ENCODE measurements at places on chromosomes 1 and 21.

GRCh38 chr1:153649863-153650235 lies 8.7 kb upstream of the SNAPIN start:
- no peak for DNase-seq

- no peak for DNase-seq
These were observed 179.9 kb upstream of the ZC3H12A start for GRCh38 chr1:37294529-37294928.

DNA sequence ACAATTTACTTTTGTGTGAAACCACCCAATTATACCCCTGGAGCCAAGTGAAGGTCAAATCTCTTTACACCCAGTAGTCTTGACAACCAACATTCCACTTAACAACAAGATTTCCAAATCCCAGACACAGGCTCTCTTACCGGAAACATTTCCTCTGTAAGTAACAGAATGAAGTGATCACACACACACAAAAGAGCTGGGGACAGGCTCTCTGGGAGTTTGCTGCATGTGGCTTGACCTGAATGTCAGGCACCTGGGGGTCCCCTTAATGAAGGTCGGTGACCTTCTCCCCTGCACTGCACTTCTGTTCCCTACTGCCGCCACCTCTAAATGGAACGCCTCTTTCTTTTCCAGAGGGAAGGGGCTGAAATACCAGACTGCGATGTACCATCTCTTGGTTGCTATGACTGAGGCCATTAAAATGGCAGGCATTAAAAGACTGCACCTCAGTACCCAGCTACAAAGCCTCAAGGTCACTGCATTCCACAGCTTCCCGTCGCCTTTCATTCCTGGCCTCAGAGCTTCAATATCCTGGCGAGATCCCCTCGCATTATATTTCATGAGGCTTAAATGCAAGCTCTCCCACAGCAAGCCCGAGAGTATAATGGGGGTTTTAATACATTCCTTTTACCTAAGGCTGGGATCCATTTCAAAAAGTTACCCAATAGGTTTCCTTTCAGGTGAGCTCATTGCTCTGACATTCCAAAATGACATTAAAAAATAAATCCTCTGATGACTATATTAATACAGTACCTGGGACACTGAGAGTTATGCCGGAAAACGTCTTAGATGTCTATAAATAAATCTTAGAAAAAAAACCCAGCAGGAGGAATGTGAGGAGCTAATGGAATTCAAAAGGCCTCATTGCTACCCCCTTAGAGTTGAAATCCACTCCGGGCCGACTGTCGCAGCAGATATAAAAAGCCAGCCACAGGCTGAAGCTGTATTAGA lies 90.9 kb upstream of the DIRAS3 start:
- no peak for DNase-seq

DNA sequence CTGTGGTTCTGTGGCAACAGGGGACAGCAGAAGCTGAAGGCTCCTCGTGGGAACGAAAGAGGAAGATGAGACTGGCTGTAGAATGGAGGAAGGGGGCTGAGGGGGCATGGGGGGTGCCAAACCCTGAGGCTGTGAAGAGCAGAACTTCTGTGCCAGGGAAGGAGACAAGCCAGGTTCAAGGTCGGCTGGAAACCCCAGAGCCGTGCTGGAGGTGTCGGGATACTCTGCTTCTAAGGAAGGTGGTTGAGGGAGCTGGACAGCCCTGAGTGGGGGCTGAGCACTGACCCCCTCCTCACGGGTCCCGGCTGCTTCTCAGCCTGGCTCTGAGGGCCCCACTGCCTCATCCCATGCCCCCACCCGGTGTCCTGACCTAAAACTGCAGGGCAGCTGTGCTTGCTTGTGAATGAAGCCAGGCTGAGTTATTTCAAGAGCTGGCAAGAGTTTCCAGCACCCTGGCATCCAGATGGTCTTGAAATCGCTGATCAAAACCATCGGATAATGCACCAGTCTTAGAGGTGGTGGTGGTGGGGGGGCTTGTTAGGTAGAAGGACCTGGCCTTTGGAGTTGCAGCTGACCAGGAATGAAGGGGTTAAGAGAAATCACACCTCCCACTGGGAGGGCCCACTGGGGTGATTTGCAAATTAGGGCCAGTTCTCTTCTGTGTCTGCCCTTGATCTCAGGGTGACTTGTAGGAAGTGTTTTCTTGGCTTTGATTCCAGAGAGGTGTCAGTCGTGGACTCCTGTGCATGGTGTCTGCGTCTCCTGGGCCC lies 218.9 kb upstream of the C1orf174 start:
- DNase-seq: no peak

GRCh38 chr1:197103300-197103699 lies 36.2 kb upstream of the F13B start:
- DNase-seq: no peak

GRCh38 chr1:108692724-108693655 lies 880 bp downstream of the PRPF38B start:
- DNase-seq: peak; percentile 53

DNA sequence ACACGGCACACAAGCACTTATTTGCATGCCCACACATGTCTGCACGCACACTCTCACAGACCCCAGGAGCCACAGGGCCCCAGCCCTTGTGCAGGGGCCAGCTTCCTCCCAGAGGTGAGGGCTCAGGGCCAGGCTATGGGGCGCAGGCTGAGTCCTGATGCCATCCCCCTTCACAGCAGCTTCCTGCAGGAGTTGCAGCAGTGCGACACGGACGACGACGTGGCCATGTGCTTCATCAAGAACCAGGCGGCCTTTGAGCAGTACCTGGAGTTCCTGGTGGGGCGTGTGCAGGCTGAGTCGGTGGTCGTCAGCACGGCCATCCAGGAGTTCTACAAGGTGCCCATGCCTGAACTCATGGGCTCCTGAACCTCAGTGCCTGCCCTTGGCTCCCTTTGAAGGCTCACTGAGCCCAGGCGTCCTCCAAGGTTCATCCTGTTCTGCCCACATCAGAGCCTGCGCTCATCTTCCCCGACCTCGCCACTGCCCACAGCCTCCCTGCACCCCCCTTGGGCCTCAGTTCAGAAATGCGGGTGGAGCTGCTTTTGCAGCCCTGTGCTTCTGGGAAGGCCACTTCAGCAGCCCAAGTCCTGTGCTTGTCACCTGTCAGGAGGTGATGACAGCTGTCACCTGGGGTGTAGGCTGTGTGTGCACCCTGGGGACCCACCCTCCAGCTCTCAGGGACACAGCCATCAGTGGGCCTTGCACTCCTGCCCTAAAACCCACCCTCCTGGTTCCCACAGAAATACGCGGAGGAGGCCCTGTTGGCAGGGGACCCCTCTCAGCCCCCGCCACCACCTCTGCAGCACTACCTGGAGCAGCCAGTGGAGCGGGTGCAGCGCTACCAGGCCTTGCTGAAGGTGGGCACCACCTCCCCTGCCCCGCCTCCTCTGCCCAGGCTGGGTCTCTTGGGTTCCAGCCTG lies 66.6 kb downstream of the TRIM11 start:
- DNase-seq: no peak

DNA sequence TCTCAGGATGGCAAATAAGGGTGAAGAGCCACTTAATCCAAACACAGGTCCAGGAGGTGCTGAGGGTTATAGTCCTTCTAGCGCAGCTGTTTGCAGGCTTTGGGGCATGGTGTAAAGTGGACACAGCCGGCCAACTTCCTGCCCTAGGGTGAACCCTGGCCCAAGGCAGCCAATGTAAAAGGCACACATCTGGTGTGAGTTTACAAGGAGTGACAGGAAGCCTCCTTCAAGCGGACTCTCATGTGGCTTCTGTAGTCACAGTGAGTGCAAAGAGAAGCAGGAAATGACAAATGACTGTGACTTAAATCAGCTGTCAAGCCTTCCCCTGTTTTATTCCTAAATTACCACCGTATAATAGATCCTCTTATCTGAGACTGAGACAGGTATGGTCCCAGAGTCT lies 213.0 kb downstream of the CRB1 start:
- no peak for DNase-seq

- no peak for DNase-seq
These were observed 27.8 kb upstream of the MPC2 start for GRCh38 chr1:167964646-167965045.

DNA sequence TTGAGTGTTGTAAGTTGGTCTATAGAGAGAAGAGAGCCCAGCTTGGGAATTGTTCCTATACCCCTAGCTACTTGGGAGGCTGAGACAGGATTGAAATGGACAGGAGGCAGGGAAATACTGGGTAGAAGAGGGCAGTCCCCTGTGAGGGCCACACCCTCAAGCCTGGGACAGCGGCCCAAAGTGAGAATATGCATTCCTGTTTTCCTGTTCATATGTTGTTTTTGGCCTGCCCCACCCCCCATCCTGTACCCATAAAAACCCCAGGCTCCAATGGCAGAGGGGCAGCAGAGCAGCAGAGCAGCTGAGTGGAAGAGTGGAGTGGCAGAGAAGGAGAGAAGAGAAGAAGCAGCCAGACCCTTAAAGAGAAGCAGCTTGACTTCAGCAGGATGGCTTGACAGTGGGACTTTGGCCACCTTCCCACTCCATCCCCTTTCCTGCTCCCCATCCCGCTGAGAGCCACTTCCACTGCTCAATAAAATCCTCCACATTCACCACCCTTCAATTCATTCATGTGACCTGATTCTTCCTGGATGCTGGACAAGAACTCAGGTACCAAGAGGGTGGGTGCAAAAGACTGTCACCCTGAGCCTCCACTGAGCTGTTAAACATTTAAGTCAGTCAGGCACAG lies 70.6 kb upstream of the PUM1 start:
- DNase-seq: no peak

GRCh38 chr1:150268705-150269403 lies at the start of gene APH1A:
TSS of gene APH1A (minus strand) at chr1:150269016. CDS start at chr1:150268810, 206 bp downstream.
- DNase-seq: peak; percentile 92

DNA sequence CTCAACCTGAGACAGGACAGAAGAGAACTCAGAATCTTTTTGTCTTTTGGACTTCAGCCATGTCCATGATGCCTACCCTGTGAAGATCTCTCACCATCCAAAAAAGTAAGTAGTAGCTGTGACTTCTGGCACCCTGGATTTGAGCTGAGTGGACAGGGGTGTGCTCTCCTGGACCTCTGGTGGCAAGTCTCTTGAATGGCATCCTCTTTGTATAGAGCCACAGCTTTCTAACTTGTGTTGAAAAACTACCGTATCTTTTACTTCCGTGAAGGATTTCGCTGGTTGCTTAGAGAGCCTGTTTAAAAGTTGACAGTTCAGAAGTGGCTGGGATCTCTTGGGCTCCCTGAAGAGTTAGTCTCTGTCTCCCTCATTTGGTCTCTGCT lies 1.8 kb downstream of the MFN2 start:
- no peak for DNase-seq

DNA sequence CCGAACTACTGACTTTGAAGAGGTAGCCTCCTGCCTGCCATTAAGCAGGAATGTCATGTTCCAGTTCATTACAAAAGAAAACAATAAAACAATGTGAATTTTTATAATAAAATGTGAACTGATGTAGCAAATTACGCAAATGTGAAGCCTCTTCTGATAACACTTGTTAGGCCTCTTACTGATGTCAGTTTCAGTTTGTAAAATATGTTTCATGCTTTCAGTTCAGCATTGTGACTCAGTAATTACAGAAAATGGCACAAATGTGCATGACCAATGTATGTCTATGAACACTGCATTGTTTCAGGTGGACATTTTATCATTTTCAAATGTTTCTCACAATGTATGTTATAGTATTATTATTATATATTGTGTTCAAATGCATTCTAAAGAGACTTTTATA lies 159.8 kb upstream of the SGIP1 start:
- DNase-seq: no peak

All from fibroblast of the conjunctiva (primary cell).